Left hindlimb (tissue), 1 donor: ENCODE measurements at places on chromosomes 6 and 20.

- no peak for DNase-seq
Observed at GRCh38 chr6:87756858-87757257, 54.8 kb upstream of the AKIRIN2 start.

DNA sequence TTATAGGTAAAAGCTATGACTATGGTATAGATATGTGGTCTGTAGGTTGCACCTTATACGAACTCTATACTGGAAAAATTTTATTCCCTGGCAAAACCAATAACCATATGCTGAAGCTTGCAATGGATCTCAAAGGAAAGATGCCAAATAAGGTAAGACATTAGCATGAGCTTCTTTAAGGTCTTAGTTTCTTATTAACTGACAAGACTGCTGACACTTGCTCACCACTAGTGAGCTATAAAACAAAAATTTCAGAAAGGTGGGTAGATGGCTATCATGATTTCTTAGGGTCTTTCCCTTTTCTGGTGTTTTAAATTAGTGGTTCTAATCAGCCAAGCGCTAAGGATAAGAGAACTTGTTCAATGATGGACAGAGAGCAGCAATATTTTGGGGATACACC is 21.9 kb downstream of the FAM217A start:
- no peak for DNase-seq

GRCh38 chr20:19692685-19693119 is 65.4 kb upstream of the RIN2 start:
- peak; percentile 56 for DNase-seq

- DNase-seq, result no peak
Observed at GRCh38 chr6:158356586-158357546, 44.6 kb downstream of the TULP4 start.

DNA sequence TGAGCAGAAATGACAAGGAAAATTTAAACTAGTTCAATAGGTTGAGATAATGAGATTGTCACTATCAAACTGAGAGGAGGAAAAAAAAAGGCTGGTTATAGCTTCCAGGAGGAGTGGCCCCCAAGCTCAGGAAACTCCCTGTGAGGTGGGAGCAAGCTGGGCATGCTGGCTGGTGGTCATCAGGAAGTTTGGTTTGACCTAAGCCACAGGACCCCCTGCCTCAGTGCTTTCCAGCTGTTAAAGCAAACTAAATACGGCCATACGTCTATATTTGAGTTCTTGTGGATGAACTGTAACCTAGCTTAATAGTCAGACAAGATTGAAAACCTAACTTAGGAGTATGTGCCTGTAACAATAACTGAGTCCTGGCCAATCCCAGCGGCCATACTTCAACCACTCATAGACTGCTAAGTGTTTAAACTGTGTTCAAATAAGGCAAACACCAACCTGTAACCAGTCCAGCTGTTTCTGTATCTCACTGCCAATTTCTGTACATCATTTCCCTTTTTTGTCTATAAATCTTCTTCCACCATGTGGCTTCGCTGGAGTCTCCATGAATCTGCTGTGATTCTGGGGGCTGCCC is 24.6 kb upstream of the ZBTB24 start:
- no peak for DNase-seq

GRCh38 chr20:44684047-44684967 is 30.9 kb upstream of the CCN5 start:
- no peak for DNase-seq

- DNase-seq, result no peak
Observed at GRCh38 chr6:116352515-116353471, 18.0 kb upstream of the DSE start.

DNA sequence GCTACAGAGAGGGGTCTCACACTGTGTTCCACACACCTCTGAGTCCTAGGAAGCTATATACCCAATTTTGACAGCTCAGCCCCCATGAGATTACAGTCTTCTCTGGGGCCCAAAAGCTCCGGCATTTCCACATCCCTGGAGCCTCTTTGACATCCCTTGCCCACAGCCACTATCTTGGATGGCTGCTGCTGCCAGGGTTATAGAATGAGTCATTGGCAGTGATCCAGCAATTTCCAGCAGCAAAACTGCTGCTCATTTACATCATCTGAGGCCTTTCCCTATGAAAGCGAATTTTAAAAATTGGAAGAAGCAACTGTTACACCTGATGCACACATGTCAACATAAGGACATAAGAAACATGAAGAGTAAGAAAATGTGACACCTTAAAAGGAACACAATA is 590.7 kb downstream of the MEI4 start:
- DNase-seq, result no peak

DNA sequence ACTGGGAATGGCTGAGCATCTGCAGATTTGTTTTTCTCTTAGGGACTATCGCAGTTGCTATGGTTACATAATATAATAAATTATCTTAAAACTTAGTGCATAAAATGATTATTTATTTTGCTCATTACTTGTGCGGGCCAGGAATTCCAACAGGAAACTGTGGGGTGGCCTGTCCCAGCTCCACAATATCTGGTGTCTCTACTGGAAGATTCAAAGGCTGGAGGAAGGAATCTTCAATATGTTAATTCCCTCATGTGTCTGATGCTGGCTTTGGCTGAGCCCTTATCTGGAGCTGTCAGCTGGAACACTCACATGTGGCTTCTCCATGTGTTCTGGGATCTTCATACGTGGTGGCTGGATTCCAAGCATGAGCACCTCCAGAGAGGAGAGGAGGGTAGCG is 23.9 kb upstream of the B3GAT2 start:
- peak; percentile 47 for DNase-seq

DNA sequence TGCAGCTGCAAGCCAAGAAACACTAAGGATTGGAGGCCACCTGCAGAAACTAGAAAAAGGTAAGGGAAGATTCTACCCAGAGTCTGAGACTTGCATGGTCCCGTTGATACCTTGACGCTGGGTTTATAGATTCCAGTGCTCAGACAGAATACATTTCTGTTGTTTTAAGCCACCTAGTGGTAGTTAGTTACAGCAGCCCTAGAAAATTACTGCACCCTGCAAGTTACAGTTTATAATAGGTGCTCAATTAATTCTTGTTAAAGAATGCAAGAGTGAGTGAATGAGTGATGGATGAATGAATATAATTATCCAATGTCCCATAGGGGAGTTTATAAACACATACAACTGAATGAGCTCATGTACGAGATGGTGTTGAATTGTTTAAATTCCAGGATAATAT is 453.1 kb upstream of the SLC35B3 start:
- DNase-seq, result no peak

GRCh38 chr20:62132421-62132820 is 10.1 kb downstream of the LSM14B start:
- DNase-seq, result no peak

- no peak for DNase-seq
Observed at GRCh38 chr6:112081569-112081968, 5.7 kb downstream of the TUBE1 start.

GRCh38 chr6:86595641-86596040 is 341.7 kb upstream of the HTR1E start:
- DNase-seq, result no peak

GRCh38 chr20:51769976-51770615 is 1.9 kb upstream of the ATP9A start:
- no peak for DNase-seq

- peak; percentile 55 for DNase-seq
Observed at GRCh38 chr6:8707956-8708772, 272.8 kb upstream of the SLC35B3 start.

GRCh38 chr6:144008120-144008811 is at the start of gene PLAGL1:
Gene PLAGL1 (minus strand): TSS chr6:144008259. CDS start chr6:143948136, 60,123 bp downstream.
- DNase-seq, result peak; percentile 88

GRCh38 chr6:126550323-126550722 is 210.4 kb downstream of the CENPW start:
- DNase-seq, result no peak

DNA sequence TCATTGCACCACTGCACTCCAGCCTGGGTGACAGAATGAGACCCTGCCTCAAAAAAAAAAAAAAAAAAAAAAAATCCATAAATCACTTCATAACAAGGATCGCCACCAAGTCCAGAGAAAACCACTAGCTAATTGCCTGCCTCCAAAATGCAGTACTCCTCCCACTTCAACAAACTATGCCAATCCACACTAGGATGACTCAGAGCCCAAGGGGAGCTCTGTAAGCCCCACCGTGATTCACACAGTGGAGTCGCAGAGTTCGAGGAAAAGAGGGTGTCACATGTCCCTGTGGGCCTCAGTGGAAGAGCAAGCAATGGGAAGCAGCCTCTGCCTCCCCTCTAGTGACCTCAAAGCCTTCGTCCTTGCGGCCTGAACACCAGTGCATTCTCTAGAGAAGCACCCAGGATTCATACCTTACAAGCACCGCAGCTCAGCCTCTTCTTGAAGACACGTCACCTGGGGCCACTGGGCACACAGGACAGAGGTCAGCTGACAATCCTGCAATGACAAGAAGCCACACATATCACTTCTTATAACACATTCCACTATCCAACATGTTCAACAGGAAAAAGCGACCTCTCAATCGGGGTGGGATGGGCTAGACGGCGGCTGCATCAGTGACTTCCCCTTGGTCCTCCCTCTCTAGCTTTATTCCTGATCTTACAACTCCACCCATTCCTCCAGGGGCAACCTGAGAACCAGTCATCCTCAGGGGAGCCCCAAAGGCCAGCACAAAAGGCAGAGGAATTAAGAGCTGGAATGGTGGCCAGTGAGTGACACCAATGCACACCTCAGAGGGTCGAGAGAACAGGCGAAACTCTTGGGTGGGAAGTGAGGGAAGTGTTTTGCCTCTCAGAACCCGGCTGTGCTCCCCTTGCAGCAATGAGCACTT is 8.9 kb downstream of the SNHG17 start:
- no peak for DNase-seq

DNA sequence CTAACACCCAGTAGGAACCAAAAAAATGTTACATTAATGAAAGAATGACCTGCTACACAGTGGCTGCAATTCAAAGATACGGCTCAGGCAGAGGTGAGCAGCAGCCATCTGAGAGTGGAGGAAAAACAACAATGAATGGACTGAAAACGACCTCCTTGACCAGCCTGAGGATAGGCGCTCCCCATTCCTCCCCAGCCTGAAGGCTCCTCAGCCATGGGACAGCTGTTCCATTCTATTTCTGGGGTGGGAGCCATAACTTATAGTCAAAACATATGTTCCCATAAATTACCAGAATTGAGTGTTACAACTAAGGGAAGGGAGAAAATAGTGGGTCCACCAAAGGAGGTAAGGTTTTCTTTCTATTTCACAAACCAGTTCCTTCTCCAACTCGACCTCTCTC is 27.2 kb downstream of the FYN start:
- no peak for DNase-seq

DNA sequence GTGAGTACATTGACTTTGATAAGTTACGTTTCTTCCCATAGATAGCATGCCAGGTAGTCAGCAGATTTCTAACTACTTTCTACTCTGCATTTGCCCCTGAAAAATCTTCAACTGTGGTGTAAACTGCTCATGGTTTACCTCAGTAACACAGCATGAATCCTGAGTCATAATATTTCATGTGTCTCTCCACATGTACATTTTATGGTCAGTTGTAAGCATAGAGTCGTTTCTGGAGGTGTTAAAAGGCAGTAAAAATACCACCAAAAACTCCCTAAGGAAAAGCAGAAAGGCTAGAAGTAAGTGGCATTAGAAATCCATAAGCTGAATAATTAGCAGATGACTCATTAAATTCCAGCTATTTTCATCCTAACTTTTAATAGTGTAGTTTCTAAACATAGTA is 4.1 kb upstream of the GPR63 start:
- DNase-seq, result no peak

- no peak for DNase-seq
Observed at GRCh38 chr6:71258078-71258866, 30.3 kb upstream of the OGFRL1 start.

DNA sequence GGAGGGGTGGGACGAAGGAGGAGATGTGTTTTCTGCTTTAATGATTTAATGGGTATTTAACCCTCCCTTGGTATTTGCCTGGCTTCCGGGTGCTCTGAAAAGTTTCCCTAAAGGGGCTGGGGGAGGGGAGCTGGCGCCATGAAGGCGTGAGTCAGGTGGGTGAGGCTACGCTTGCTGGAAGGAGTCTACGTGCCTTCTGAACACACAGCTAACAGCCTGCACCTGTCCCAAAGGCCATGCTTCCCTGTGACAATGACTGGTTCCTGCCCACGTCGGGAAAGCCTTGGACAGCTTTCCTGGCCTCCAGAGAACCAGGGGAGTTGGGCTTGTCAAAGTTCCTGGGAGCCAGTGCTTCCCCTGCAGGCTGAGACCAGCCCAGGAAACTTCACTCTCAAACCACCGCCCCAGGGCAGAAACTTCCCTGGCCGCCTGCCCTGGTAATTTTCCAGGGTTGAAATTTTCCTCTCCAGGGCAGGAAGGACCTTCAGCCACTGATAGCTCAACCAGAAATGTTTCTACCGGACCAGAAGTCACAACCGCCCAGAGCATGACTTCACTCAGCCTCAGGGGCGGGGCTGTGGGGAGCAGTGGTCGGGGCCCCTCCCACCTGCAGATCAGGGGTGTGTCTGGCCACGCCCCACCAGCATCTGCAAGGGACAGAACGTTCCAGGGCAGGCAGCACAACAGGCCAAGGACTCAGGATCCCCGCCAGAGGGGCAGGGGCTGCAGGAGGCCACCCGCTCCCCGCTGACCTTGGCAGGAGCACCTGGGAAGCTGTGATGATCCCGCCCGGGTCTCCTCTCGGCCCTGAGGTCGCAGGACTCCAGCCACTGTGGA is 18.6 kb upstream of the SLCO4A1 start:
- DNase-seq, result peak; percentile 83

DNA sequence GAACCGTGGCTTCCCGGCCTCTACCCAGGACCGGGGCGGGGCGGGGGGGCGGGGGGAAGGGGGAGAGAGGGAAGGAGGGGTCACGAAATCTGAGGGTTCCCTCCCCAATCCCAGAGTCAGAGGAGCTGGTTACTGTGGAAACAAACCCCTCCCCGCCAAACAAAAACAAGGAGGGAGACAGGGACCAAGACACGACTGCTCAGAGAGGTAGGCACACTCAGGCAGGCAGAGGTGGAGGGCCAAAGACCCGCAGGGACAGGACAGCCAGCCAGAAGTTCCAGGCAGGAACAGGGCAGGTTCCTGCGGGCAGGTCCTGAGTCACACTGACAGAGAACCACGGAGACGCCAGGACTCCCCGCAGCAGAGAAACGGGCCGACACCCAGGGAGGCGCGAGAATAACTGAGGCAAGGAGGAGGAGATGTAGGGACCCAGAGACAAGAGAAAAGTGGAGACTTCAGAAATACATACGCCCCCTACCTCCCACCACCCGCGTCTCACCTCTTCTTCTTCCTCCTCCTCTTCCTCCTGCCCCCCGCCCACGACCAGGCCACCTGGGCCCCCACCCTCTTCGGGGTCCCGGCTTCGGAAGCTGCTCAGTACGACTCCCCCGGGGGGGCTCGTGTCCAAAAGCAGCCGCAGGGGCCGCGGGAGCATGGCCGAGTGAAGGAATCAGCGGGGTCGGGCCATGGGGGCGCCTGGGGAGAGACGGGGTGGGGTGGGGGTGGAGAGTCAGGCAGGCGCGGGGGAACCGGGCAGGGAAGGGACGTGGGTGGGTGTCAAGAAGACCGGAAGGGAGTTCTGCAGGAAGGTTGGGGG is 578 bp downstream of the RGL2 start:
- peak; percentile 89 for DNase-seq

GRCh38 chr6:111782887-111783466 is 90.3 kb downstream of the FYN start:
- DNase-seq, result no peak
